Foreskin keratinocyte (primary cell): ENCODE measurements at places on chromosomes 1 and 21. TPM values are rescaled to one million over a fixed set of nuclear protein-coding genes. Genes with fewer than 3 reads are reported as not detected.

DNA sequence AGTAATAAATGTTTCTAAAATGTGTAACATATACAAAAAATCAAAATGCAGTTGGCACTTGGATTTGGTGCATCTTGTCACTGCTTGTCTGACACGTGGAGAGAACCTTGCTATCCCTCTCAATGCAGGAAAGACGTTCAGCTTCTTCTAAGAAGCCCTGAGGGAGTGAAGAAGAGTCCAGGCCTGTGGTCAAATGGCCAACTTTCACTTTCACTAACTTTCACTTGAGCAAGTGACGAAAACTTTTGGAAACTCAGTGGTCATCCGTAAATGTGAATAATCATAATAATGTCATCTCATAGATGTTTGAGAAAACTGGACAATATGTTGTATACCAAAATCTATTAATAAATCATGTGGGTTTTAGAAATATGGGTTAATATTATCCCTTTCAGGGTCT, 61.9 kb downstream of the ERG start:
- DNase-seq, result no peak

GRCh38 chr1:159247266-159247665, 42.6 kb downstream of the ACKR1 start:
- no peak for DNase-seq

- peak; percentile 35 for DNase-seq
Observed at GRCh38 chr21:37670883-37671282, 245.4 kb downstream of the KCNJ6 start.

GRCh38 chr21:41594268-41594667, 86.3 kb upstream of the TMPRSS2 start:
- DNase-seq, result no peak

DNA sequence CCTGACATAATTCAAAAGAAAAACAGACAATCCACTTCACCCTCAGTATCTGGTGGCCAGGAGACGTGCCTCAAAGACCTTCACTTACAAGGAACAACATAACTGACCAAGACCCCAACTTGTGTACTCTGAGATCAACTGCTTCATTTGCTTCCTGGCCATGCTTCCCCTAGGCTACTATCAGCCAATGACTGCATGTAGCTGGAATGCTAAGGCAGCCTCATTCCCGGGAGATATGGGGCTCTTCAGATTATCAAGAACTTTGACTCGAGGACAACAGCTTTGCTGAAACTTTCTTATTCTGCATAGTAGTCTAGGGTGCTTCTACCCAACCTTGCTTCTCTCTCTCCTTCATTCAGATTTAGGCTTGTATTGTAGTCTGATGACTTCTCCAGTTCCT, 11.7 kb upstream of the UCK2 start:
- DNase-seq, result no peak

The HES2 gene
- total RNA-seq, result 33.0 and 40.3 TPM in 2 replicates

The CASZ1 gene
- 4.7 and 6.8 TPM in 2 replicates for total RNA-seq

GRCh38 chr1:179183857-179184256, 45.6 kb downstream of the ABL2 start:
- no peak for DNase-seq

GRCh38 chr21:32044205-32045180, 171.7 kb downstream of the HUNK start:
- DNase-seq, result no peak

DNA sequence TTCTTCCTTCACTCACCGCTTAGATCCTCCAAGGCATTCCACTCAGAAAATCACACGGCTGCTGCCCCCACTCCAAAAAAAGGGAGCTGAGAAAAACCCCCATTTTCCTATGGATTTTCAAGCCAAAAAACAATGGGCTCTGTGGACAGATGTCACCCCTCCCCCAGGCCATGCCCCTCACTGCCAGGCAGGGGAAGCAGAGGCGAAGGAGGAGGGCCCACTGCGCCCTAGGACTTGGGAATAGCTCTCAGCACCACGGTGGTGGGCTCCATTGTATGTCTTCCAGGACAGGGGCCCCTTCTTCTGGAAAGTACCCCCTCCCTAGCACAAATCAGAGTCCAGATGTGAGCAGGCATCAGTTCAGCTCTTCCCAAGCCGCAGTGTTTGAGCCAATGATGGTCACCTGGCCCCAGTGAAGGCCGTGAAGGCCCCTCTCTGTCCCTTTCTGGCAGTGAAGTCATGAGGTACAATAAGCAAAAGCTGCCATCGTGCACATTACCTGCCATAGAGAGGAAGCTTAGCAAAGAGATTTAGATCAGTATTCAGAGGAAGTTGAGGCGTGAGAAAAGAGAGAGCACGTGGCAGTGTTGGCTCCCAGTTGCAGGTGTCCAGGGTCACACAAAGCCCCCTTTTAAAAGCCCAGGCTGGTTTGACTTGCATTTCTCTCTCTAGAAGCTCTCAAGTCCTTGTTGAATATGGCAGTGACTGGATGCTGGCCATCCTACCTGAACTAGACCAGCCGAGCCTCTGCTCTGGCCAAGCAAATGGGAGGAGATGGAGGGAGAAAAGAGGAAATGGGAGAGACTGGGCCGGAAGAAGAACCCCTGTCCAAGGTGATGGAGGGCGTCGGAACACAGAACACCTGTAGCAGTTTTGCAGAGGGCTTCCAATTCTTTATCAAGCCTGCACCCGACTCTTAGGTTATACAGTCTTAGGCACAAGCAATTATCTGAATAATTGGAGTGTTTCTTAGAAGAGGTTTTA, 149.0 kb downstream of the TOMM20 start:
- no peak for DNase-seq

- no peak for DNase-seq
Observed at GRCh38 chr1:53134961-53135734, 7.3 kb downstream of the SLC1A7 start.

DNA sequence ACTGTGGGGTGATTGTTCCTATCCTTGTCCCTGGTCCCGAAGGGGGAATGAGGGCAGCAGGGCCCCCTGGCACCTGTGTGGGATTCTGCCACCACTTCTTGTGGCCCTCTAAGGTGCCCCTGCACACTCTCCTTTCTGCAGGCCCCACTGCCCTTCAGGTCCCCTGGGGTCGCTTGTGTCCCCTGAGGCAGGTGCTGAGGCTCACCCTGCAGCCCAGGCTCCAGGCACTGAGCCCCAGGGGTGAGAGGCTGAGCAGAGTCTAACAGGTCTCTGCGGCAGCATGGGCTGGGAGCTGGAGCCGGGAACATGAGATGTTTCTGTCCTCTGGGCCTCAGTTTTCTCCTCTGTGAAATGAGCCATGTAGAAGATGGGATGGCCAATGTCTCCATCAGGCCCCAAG, 211.0 kb upstream of the VAMP3 start:
- no peak for DNase-seq

GRCh38 chr1:192831706-192832355, 23.0 kb downstream of the RGS2 start:
- peak; percentile 68 for DNase-seq

GRCh38 chr1:226776975-226777374, 37.9 kb upstream of the ITPKB start:
- DNase-seq, result no peak
